ENCODE measurements at places on chromosomes 11 and 22.

DNA sequence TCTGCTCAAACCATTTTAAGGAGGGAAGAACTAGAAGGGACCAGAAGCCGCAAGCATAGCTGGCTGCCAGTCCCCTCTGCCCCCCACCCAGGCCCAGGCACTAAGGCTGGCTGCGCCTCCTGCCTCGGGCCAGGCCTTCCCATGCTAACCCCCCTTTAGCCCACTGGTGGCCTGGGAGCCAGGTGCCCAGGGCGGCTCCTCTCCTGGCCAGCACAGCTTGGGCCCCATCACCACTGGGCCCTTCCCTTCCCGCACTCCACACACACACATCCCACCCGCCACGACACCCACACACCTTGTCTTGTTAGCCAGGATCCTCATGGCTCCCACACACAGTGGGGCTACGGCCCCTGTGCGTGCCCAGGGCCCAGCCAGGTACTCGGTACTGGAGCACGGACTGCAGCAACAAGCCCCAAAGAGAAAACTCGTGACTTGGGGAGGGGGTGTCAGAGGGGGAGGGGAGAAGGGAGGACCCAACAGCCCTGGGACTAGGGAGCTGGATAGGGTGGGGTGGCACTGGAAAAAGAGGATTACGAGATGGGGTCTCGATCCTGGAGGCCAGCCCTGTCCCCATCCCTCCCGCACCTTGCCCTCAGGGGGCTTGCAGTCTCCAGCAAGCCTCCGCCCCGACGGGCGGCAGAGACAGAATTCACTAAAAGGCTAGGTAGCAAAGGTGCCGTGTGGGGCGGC lies 16.0 kb downstream of the BCL9L start:
- no peak for DNase-seq

DNA sequence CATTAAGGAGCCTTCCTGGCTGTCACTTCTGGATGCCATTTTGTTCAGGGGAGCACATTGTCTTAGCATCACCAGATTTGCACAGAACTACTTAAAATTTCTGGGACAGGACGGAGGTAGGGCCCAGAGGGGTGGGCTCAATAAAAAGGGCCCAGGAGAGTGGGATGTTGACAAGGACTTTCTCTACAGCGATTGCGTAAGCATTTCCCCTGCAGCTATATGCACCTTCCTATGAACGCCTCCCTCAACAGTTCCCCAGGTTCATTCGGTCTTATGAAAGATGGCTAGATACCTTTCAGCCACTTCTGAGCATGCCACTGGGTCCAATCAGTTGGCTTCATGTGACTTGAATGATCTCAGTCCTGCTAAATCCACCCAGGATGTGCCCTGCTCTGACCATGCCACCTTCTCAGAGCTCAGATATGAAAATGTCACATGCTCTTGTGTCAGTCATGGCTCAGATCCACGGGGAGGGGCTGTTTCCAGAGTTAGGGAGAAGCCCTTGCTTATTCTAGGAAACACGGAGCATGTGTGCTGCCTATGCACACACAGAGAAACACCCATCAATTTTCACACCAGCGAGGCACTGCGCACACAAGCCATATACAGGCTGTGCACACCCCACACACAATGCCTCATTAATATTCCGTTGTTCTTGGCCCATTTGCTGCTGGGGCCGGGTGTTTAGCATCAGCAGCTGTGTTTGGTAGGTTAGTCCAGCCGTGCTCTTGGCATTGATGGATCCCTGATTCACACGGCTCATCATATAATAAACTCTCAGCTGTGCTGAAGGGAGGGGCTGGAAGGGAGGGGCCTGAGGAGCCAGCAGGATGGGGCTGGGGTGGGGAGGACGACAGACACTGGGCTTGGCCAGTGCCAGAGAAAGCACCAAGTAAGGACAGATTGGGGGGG lies 52.5 kb upstream of the NNMT start:
- DNase-seq = no peak

DNA sequence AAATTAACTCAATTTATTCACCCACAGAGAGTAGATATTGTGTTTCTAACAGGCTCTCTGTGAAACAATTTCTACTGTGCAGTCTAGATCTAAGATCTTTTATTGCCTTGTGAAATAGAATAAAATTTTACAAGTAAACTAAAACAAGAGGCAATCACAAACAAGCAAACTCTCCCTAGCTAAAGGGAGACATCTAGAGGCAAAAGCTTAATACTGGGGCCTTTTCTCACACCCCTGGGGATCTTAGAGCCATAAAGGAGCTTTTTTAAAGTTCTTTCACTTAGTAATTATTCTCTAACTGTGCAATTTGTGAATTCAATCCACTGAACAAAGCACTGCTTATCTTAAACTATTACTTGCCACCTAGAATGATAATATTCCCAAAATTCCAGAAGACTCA lies 19.7 kb downstream of the ALG9 start:
- no peak for DNase-seq

GRCh38 chr22:40216041-40216756 lies 38.5 kb downstream of the TNRC6B start:
- no peak for DNase-seq

DNA sequence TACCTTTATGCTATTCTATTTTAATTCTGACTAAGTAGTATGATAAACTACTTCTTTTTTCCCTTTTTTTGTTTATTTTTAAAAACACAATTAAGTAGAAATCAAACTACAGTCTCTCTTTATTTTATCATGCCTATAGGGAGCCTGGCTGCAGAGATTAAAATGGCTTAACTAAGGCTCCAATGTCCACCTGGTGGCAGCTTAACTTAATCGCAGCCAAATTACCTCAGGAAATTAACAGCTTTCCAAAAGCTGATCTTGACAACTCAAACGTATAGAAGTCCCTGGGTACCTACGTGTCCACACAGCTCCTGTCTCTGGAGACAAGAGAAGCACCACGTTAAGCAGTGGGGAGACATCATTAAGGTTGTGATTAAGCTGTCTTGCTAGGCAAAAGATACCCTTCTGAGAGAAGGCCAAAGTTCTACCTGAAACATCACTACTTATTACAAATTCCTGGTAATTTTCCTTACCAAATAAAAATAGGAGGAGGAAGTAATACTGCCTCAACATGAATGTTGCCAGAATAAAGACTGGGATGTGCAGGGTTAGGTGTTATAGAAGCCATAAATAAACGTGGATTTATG lies 63.2 kb upstream of the SNX19 start:
- no peak for DNase-seq

DNA sequence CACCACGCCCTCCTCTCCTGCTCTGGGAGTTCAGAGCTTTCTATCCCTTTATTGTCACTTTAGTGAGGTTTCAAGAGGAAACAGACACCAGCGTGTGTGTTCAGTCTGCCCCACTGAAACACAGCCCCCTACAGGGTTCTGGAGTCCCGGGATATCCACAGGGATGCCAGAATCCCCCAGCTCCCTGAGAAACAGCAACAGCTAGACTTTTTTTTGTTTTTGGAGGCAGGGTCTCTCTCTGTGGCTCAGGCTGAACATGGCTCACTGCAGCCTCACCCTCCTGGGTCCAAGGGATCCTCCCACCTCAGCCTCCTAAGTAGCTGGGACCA lies 10.4 kb downstream of the SULT4A1 start:
- DNase-seq = no peak

- DNase-seq = no peak
Observed at GRCh38 chr22:19722982-19723231, 432 bp upstream of the GP1BB start.

GRCh38 chr22:25923914-25924313 lies 181.9 kb downstream of the MYO18B start:
- DNase-seq = no peak

DNA sequence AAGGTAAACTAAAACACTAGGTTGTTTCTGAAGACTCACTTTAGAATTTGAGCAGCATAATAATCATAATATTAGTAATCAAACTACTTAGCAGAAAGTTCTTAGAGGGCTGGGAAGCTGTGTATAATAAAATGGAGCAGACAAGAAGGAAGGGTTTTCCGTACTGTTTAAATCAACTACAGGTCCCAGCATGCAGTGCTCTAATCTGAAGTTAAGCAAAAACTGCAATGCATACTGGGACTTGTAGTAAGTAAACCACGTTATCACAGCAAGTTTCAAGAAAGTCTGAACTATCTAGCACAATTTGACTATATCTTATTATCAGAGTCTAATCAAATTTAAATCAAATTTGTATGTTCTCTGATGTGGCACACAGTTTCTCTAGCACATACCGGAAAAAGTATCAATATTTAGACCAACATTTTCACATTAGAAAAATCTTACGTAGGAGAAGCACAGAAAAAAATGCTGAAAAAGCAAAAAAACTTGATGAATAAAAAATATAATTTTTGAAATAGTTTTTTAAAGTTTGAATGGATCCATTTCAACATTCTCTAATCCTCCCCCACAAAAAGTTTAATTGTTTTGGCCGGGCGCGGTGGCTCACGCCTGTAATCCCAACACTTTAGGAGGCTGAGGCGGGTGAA lies 8.2 kb downstream of the PHF21A start:
- peak; percentile 57 for DNase-seq

- no peak for DNase-seq
Observed at GRCh38 chr11:115745610-115746512, 241.6 kb upstream of the CADM1 start.

GRCh38 chr22:48342732-48343131 lies 1484.9 kb downstream of the BRD1 start:
- no peak for DNase-seq

DNA sequence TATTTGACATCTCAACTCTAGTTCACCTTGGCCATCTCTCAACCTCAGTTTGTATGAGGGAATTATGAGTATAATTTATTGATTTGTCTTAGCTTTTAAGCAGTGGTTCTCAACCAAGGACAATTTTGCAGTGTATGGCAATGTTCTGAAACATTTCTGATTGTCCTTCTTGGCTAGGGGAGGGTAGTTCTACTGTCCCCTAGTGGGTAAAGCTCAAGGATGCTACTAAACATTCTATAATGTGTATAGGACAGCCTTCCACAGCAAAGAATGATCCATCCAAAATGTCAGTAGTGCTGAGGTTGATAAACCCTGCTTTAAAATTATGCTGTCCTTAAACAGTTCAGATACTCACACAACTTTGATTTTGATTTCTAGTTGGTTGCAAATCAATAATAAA lies 78.1 kb upstream of the ALKBH3 start:
- DNase-seq = no peak

DNA sequence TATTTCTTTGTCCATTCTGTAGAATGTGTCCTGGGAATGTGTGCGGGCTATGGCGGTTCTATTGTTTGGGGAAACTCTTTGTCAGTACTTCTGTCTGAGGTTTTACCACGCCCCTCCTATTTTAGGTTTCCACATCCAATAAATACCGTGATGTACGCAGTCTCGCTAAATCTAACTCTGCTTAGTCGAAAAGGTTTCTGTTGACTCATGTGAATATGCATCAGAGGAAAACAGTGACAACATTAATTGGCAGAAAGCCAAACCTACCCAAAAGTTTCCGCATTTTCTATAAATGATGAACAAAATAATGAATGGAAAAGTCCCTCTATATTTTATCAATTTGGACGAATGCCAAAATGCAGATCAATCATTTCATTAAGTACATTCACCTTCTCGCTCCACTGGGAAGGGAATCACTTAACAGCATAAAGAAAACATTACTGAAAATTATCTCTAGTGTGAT lies 143.4 kb downstream of the MAML2 start:
- DNase-seq = peak; percentile 98

GRCh38 chr11:72595292-72595684 lies 78.9 kb downstream of the PDE2A start:
- DNase-seq = no peak

DNA sequence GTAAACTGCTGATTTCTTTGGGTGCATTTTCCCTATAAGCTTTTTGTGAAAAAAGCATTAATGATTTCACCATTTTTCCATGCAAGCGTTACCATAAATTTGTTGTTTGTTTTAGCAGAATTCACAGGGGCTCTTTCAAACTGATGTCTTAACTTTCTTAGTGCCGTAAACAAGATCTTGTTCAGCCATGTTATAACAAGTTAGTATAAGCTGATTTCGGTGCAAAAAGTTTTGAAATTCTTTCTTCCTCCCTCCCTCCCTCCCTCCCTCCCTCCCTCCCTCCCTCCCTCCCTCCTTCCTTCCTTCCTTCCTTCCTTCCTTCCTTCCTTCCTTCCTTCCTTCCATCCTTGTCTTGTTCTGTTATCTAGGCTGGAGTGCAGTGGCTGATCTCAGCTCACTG lies 71.7 kb upstream of the CHORDC1 start:
- DNase-seq = no peak

DNA sequence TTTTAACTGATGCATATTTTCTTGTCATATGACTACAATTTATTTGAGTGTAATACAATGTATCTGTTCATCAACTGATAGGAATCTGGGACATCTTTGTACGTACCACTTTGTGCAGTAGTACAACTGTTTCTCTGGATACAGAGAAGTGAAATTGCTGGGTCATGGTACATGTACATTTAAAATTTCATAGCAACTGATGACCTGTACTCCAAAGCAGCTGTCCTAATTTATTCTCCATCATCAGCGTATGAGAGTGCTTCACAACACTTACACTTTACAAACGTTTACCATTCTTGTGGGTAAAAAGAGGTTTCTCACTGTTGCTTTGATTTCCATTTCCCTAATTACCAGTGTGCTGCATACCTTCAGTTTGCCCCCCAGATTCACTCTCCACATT lies 552.8 kb upstream of the CADM1 start:
- no peak for DNase-seq

GRCh38 chr22:29780748-29781676 lies 13.8 kb downstream of the UQCR10 start:
- no peak for DNase-seq

- peak; percentile 9 for DNase-seq
Observed at GRCh38 chr11:95760941-95761340, 28.6 kb downstream of the FAM76B start.

GRCh38 chr22:42937164-42937843 lies 77.6 kb downstream of the PACSIN2 start:
- DNase-seq = no peak

DNA sequence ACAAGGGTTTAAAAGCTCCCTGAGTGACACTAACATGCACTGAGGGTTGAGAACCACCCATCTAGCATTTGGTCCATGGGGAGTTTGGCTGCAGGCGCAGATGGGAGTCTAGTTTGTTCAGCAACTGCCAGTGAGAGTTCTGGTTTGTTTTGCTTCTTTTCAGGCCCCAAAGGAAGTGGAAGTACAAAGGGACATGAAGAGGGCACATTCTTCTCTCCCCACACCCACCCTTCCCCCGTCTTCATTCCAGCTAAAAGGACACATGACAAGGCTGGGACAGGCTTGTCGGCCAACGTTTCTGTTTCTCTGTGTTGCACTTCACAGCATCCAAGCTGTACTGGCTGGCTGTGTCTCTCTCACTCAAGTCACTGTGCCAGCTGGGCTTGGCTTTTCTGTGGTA lies 8.2 kb upstream of the ENDOD1 start:
- no peak for DNase-seq

DNA sequence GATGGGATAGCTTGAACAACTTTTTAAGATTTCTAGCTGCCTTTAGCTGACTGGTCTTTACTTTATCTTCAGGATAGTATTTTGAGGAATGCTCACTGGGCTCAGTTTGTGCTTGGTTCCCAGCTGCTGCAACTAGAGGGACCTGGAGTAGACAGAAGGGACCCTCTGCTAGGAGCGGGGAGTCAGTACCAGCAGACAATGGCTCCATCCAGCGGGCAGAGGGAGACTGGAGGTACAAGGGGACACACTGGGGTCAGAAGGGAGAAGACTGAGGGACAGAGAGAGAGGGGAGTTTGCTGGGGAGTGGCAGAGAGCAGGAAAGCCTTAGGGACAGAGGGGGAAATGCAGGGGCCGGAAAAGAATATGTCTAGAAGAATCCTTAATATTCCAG lies 22.0 kb upstream of the ACER3 start:
- peak; percentile 63 for DNase-seq

Data from kidney capillary endothelial cell (primary cell).